ENCODE measurements at places on chromosomes 1 and 21. TPM values are rescaled to one million over a fixed set of nuclear protein-coding genes. Genes with fewer than 3 reads are reported as not detected.

- DNase-seq = peak; percentile 47
Observed at GRCh38 chr1:155272466-155273342, 600 bp downstream of the CLK2 start.

Gene NPPA
- total RNA-seq = not detected

DNA sequence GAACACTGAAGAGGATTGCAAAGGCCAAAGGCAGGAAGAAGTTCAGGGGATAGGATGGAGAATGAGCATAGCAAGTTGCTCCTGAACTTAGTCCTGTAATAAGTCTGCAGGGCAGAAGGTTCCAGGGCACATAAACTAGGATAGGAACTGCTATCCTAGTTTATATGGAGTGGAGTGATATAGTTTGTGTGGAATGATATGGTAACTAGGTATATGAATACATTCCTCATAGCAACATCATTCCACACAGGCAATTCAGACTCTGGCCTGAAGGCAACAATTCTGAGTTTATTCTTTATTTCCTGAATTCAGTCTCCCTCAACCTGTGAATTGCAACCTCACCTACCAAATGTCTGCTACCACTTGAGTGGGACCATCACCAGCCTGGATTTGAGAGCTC, 154.9 kb upstream of the GREM2 start:
- DNase-seq = peak; percentile 33

DNA sequence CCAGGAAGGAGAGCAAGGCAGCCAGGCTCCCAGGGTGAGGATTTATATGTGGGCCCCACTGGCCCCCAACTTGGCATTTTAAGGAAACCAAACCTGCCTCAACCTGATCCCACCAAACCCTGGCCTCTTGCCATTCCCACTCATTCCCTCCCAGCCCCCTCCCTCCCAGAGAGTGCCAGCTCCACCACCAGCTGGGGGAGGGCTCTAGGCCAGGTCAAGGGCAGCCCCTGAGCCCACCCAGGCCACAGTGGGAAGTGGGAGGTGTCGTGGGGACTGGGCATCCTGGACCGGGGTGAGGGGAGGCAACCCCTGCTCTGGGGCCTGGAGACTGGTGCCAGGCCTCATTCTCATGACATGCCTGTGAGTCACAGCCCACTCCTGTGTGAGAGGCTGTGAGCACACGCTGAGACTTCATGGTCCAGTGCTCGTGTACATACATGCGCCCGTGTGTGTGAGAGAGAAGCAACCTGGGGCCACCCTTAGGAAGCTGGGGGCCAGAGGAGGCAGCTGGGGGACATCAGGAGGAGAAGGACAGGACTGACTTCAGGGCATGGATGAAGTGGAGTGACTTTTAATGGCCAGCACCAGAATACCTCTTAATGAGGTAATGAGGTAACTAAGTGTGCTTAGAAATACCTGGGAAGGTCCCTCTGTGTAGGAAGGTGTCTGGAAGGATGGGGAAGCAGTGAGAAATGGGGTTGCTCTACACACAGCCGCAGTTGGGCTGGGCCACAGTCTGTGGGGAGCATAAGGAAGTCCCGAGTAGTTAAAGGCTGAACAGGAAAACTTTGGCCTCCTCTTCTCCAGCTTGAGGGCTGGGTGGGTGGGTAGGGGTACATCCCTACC, at the start of gene S100A2:
S100A2 (minus strand) TSS at position 316 of the 846 bp plus-strand sequence. CDS start 1,967 bp downstream, outside the sequence.
- peak; percentile 91 for DNase-seq

Gene SDF4
- total RNA-seq = 156 TPM

- DNase-seq = no peak
Observed at GRCh38 chr1:101022294-101022693, 3.3 kb downstream of the DPH5 start.

DNA sequence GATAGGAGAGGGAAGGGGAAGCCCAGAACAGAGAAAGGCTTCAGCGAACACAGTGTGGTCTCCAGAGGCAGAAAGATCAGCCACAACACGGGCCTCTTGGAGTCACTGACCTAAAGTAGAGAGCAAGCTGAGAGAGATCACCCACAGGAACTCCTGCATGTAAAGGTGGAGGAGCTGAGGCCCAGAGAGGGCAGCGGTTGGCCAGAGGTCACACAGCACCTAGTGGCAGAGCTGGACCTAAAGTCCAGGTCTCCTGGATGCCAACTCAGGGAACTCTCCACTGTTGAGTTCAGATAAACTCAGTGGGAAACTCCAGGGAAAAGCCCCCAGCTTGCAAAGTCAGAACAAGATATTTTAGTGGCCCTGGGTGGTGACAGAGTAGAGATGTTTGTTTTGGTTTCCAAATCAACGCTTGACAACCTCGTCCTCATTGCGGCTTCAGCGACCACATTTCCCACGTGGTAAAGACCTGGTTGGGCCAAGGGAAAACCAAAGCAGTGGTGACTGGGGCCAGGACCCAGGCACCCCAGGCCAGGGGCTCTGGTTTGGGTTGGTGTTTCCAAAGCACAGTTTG, 4.6 kb downstream of the IFFO2 start:
- DNase-seq = no peak

DNA sequence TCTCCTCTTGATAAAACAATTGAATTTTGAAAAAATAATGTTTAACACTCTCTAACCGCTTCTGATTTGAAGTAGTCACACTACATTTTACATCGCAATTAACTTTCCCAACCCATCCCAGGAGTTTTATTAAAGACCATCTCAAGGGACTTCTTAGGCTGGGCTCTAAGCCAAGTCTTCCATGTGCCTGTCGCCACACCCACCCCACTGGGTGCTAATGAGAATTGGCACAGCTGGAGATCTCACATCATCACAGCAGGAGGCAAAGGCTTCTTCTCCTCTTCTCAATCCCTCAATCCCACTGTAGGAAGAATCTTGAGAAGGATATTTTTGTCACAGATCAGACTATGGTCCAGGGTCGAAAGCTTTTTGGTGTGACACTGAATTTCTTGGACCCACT, 328.9 kb downstream of the NUF2 start:
- no peak for DNase-seq

DNA sequence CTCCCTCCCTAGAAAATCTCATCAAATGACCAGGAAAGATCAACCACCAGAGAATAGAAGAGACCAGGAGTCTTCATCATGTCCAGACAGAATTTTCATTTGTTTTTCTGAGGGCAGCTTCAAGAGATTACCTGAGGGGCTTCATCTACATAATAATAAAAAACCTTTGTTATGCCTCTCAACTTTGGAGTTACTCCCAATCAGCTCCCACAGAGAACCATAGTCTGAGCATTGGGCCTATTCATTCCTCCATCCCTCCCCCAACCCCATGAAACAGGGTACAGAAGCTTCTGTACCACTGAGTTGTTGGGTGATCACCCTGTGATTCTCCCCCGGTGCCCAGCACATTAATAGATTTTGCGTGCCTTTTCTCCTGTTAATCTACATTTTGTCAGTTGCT, 53.3 kb upstream of the PRRC2C start:
- DNase-seq = no peak

- peak; percentile 9 for DNase-seq
Observed at GRCh38 chr1:64228167-64228957, 24.9 kb downstream of the UBE2U start.

DNA sequence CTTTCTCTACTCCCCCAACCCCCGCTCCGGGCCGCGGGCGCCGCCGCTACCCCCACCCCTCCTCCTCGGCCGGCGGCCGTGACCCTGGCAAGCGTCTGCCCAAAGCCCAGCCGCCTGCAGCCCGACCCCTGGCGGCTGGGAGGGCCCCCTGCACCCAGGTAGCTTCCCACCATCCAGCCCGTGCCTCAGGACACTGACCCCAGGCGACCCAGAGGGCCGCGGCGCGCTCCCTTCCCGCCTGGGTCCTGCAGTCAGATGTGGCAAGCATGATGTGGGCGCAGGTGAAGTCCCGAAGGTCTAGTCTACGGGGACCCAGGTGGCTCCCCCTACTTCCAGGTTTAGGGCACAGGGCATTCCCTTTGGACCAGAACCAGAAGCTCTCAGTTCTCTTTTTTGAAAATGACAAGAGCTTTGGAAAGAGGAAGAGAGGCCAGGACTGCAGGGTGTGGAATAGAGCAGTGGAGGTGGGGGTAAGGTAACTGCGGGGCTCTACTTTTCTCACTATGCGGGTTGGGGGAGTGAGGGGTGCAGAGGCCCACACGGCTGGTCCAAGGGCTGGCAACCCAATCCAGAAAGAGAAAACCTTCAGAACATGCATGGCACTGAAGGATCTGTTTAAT, at the start of gene DENND4B:
DENND4B (minus strand) TSS at position 97 of the 620 bp plus-strand sequence. CDS start 2,344 bp downstream, outside the sequence.
- DNase-seq = peak; percentile 63

Gene HES3
- total RNA-seq = not detected

GRCh38 chr1:88175631-88176226, 508.3 kb upstream of the PKN2 start:
- no peak for DNase-seq

- no peak for DNase-seq
Observed at GRCh38 chr1:201330541-201330940, 46.9 kb downstream of the TNNT2 start.

DNA sequence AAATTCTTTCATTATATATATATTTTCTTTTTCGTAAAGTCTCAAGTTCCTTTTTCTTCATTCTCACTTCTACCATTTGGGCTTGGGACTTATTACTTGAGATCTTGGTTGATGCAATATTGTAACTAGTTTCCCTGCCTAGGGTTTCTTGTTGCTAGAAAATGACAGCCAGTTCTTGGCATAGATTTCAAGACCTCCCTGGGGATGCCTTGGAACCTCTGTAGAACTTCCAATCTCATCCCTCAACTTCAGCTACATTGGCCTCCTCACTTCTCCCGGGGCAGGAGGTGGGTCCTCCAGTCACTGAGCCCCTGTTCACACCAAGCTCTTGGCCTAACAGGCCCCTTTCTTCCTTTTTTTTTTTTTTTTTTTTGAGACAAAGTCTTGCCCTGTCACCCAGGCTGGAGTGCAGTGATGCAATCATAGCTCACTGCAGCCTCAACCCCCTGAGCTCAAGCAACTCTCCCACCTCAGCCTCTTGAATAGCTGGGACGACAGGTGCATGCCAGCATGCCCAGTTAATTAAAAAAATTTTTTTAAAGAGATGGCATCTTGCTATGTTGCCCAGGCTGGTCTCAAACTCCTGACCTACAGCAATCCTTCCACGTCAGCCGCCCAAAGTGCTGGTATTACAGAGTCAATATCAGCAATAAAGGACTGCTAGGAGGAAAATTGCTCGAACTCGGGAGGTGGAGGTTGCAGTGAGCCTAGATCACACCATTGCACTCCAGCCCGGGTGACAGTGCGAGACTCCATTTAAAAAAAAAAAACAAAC, 33.1 kb downstream of the MAP3K7CL start:
- DNase-seq = no peak

Gene FMO4
- total RNA-seq = 2.8 TPM

DNA sequence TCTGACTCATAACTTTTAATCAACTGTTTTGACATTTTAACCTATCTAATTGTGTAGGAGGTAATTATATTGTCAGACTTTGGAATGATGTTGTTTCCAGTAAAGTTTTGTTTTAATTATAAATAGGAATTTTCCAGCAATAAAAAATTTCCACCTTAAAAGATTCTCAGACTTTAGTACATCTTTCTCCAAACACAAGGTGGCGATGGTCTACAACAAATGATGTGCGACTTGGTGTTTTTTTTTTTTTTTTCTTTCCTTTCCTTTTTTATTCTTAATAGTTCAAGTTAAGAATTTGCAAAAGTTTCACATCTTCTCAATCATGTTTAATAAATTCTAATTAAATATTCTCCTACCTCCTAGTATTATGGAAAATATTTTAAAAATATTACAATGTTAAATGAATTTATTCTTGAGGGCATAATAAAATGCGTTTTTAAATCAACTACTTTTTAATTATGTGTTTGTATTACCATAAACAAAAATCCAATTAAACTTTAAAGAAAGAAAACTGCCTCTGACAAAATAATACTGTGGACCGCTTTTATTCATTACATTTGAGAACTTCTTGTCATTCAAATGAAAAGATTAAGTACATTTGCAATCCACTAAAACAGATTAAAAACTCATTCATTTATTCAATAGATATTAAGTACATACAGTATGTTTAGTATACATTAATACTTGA, 4.4 kb upstream of the ADAMTS1 start:
- DNase-seq = no peak

GRCh38 chr21:38917043-38917774, 111.5 kb downstream of the ETS2 start:
- DNase-seq = no peak

Gene OR2M3
- total RNA-seq = not detected

GRCh38 chr1:8540261-8540941, 222.5 kb downstream of the SLC45A1 start:
- DNase-seq = no peak

GRCh38 chr1:58649555-58649954, 50.3 kb downstream of the MYSM1 start:
- DNase-seq = no peak

DNA sequence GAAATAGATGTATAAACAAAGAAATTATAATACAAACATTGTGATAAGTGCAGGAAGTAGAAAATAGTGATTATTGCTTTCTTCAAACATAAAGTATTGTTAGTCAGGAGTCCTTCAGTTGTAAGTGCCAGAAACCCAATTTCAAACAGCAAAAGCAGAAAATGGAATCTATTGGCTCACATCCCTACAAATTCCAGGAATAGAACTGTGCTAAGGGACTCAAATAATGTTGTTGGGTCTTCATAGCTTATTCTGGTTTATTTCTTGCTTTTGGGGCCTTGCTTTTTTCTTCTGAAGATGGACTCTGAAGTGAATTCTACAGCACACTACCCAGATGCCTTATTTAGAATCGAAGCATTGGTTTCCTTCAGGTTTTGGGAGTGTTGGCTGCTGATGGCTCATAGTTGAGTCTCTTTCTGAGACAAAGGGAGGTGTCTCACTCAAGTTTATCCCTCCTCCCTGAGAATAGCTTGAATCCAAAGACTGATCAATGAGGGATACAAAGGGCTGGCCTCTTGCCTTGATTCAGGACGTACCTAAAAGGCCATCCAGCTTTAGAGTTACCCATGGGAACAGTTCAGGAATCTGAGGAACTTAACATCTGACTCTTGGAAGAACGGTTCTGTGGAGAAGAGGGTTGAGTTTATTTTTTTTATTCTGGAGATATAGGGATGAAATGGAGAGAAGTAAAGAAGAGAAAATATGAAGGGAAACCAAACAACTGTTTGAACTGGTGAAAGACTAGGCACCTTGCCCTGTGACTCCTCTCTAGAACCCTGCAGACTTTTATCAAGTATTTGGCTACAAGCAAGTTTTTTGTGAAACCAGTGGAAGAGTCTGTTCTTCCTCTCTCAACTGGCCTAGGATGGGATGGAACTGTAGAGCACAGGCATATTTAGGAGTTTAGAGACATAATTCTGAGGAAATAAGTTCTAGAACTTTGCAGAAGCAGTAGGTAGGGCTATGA, 39.0 kb upstream of the ATG4C start:
- DNase-seq = no peak

GRCh38 chr21:31730712-31731055, 1.2 kb downstream of the SCAF4 start:
- peak; percentile 41 for DNase-seq

- no peak for DNase-seq
Observed at GRCh38 chr1:167229719-167230385, 9.2 kb downstream of the POU2F1 start.

GRCh38 chr1:14681182-14681581, 82.7 kb downstream of the KAZN start:
- no peak for DNase-seq

GRCh38 chr1:107840725-107841124, 124.3 kb downstream of the VAV3 start:
- no peak for DNase-seq
